Glutamatergic neuron (in vitro differentiated cells): ENCODE measurements at places on chromosomes 5 and 9.

GRCh38 chr5:7728076-7728475 is 122.9 kb downstream of the CFAP90 start:
- DNase-seq = no peak

DNA sequence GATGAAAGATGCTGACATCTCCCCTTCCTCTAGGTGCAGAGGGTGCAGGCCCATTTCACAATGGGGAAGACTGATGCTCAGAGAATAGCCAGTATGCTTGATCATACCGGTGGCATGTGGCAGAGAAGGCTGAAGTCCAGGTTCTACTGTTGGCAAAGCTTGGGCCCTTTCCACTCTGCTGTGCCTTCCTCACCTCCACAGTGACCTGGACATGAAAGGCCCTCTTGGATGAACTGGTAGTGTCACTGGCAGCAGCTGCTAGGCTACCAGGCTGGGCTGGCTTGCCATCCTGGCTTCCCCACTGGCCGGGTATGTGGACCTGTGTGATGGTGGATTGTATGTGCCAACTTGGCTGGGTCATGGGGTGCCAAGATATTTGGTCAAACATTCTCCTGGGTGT is 92.0 kb downstream of the GADD45G start:
- DNase-seq = no peak

- DNase-seq = no peak
Observed at GRCh38 chr5:15002173-15002572, 130.6 kb upstream of the ANKH start.

- no peak for DNase-seq
Observed at GRCh38 chr5:157857816-157858526, 974 bp downstream of the CLINT1 start.

- no peak for DNase-seq
Observed at GRCh38 chr9:93406371-93406770, 45.1 kb upstream of the FAM120A start.

GRCh38 chr5:54743997-54744788 is 226.6 kb downstream of the SNX18 start:
- no peak for DNase-seq

- DNase-seq = no peak
Observed at GRCh38 chr5:73131711-73132425, 11.5 kb downstream of the TMEM171 start.

DNA sequence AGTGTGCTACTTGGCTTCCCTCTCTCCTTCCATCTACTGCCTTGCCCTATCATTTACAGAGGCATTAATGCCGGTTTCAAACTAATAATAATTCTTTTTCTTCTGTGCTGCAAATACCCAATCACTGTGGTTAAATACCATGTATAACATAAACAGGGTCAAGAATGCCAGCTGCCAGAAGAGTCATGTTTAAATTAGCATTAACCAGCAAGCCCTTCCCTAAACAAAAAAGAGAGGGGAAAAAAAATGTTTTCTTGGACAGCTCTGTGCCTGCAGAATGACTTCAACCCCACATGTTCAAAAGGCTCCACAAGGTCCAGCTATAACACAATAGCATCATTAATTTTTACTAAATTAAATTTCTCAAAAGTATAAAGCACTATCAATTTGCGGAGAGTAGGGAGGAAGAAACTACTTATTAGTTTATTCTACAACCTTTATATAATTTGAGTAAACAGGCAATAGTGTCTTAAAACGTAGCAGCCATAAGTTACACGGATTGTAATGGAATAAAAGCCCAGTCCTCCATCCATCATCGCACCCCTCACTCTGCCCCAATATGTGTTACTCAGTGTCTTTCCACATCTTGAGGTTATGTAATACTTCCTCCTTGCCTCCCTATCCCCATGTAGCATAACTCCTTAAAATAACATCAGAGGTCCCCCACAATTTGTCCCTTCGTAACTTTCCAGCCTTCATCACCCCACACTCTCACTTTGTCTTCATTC is 3.9 kb downstream of the LPAR1 start:
- DNase-seq = no peak

GRCh38 chr9:13598738-13599137 is 319.2 kb upstream of the MPDZ start:
- no peak for DNase-seq

DNA sequence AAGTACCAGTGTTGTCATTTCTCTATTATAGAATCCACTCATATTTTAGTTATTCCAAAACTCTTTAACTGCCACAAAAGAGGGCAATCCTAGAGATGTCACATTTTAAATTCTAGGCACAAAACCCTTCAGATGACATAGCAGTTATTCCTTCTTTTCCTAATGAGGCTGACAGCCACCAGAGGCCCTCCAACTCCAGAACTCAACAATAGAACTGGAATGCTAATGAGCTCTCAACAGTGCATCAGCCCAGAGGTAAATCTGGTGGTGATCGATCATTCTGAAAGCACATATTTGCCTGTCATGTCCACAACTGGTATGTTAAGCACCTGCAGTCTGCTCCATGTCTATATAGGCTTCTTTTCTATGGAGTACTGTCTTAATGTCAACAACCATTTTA is 40.2 kb upstream of the RAB3C start:
- DNase-seq = no peak

- DNase-seq = no peak
Observed at GRCh38 chr5:56164376-56164775, 68.8 kb downstream of the ANKRD55 start.

GRCh38 chr9:16257604-16258003 is 612.9 kb downstream of the BNC2 start:
- DNase-seq = no peak

DNA sequence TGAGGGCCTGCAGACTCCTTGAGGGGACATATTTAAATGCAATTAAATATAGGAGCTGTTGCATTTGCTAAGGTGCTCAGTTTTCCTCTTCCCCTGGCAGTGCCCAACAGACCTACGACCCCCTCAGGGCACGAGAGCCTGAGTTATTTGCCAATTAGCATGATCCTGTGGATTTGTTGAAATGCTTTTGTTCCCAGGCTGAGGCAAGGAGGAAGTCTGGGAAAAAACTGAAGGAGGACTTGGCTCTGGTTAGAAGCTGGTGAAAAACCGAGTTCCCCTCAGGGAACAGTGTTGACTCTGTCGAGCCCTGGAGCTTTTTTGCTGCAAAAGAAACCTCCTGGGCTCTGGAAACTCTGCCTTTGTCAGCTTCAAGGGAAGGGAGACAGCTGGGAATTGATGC is 103.6 kb upstream of the SHB start:
- DNase-seq = no peak

- no peak for DNase-seq
Observed at GRCh38 chr5:3035452-3035851, 284.0 kb upstream of the IRX2 start.

GRCh38 chr5:142716963-142717362 is 31.1 kb upstream of the FGF1 start:
- peak; percentile 70 for DNase-seq
